ENCODE measurements at places on chromosomes 16 and 17. TPM values are rescaled to one million over a fixed set of nuclear protein-coding genes. Genes with fewer than 3 reads are reported as not detected.

HAS3 gene
- total RNA-seq, result 41.0 TPM

ICAM2 gene
- total RNA-seq, result not detected

SPATA32 gene
- total RNA-seq, result 0.11 TPM

MYOCD gene
- total RNA-seq, result 1.0 TPM

TBX6 gene
- 0.40 TPM for total RNA-seq

SP6 gene
- 2.9 TPM for total RNA-seq

PRAC1 gene
- not detected for total RNA-seq

LDAF1 gene
- total RNA-seq, result 20.9 TPM

KCNJ2 gene
- 0.08 TPM for total RNA-seq

RNF151 gene
- not detected for total RNA-seq

LPO gene
- total RNA-seq, result not detected

MRM3 gene
- total RNA-seq, result 43.3 TPM

NOD2 gene
- 0.02 TPM for total RNA-seq

RASL10B gene
- total RNA-seq, result 0.13 TPM

ENPP7 gene
- total RNA-seq, result not detected

TMEM235 gene
- not detected for total RNA-seq
